AG10803 (cell line): ENCODE measurements at places on chromosomes 4 and X.

GRCh38 chr4:162364651-162365050 is 200.9 kb upstream of the FSTL5 start:
- no peak for DNase-seq

DNA sequence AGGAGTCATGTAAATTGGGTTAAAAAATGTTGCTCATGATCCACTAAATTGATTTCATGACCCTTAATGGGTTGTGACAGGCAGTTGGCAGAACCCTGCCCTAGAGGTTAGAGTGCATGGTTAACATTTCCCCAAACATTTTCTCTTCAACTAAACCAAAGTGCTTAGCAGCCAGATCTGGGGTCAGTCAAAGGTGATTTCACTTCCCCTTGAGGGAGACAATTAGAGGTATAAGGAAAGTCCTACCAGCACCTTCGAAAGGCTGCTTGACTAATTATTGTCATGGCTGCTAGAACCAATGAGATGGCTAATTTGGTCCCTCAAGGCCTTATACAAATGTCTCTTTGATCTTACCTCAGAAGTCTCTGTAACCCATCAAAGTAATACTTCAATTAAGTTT is 30.9 kb upstream of the INTS6L start:
- DNase-seq, result no peak

DNA sequence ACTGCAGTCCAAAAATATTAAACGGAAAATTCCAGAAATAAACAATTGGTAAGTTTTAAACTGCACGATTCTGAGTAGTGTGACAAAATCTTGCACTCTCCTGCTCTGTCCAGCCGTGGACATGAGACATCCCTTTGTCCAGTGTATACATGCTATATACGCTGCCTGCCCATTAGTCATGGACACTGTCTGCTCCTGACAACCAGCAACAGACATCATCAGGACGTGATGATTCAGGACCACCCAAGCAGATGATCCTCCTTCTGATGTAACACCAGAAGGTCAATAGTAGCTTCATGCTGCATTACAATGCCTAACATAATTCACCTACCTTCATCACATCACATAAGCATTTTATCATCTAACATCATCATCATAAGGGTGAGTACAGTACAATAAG is 36.3 kb downstream of the ATRX start:
- DNase-seq, result peak; percentile 24

GRCh38 chr4:16642897-16643296 is 255.5 kb downstream of the LDB2 start:
- DNase-seq, result no peak

DNA sequence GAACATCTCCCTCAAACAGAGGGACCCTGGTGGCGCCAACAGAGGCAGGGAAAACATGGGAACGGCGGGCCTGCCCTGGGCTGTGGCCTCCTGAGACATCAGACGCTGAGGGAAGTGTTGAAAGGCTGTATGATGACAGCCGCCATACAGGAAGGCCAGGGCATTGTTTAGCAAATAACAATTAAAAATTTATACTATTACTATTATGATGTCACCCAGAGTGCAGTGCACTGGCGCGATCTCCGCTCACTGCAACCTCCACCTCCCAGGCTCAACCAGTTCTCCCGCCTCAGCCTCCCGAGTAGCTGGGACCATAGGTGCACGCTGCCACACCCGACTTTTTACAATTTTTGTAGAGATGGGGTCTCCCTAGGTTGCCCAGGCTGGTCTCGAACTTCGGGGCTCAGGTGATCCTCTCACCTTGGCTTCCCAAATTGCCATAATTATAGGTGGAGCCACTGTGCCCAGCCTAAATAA is 54.6 kb downstream of the CPZ start:
- no peak for DNase-seq
